ENCODE measurements at places on chromosomes 13 and 19.

DNA sequence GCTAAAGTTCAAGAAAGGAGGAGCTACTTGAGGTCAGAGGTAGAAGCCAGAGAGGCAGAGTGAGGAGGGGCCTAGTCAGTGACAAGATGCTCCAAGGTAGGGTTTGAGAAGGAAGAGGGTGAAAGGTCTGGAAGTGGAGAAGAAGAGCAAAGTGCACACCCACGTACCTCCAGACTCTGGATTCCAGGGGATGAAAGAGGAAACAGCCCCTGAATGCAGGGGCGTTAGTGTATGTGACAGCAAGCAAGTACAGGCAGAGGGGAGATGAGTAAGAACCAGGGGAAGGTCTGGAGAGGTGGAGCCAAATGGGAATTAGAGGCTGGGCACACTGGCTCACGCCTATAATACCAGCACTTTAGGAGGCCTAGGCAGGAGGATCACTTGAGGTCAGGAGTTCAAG lies 8.7 kb downstream of the RPS28 start:
- DNase-seq = no peak

DNA sequence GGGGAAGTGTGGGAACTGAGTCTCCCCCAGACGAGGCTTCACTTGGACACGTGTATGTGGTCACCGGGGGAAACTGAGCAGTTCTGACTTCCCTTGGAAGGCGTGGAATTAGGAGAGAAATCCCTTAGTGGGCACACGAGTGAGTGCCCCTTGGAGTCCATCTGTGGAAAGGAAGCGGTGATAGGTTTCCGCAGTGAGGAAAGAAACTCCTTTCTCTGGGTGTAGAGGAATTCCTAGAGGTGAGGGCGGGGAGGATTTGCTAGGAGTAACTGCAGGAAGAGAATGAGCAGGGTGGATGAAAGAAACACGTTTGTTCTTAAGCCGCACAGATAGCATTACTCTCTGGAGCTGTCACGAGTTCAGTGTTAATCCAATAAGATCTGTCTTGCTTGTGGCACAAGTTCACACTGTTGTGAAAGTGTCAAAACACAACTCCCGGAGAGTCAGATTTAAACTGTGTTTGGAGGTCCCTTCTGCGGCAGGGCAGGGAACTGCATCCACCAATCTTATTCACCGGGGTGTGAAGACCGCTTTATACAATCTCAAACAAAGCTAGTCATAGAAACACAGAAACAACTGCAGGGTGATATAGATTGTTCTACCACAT lies 1.2 kb downstream of the KL start:
- DNase-seq = no peak

GRCh38 chr19:40598918-40599307 lies 2.3 kb upstream of the LTBP4 start:
- DNase-seq = no peak

DNA sequence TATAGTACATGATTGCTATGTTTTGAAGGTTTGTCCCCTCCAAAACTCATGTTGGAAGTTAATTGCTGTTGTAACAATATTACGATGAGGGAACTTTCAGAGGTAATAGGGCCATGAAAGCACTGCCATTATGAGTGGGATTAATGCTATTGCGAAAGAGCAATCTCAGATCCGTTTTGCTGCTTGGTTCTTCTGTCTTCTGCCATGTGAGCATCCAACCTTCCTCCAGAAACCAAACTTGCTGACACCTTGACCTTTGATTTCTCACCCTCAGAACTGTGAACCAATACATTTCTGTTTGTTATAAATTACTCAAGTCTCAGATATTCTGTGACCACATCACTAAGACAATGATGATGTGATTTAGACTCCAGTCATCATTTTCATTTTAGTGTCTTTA lies 2590.9 kb downstream of the PCDH9 start:
- no peak for DNase-seq

DNA sequence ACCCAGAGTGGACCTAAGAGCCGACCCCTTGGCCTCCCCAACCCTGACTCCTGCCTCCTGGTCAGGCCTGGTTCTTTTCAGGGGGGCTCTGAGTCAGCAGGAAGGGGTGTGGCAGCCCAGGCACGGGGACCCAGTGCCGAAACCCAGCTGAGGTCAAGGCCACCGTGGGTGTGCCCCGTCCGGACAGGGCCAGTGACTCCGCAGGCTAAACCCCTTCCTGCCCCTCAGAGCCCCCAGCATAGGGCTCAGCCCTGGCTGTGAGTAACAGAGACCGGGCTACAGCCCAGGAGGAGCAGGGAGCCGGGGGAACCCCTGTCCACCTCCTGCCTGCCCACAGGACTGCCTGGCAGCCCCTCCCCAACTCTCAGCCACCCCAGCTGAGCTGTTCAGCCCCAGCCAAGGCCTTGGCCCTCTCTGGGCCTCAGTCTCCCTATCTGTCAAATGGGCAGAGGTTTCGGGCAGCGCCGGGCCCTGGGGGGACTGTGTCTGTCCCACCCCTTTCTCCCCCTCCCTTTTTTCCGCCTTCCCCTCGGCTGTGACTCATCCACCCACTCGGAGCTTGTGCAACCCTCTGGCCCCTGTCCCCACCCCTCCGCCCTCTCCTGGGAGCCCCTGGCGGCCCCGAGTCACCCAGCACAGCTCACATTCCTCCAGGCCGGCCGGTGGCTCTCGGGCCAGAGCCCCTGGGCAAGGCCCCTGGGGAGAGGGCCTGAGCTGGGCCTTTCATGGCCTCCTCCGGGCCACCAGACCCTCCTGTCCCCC lies 8.6 kb downstream of the ZBTB7A start:
- no peak for DNase-seq

Measured in NCI-H345 (cell line).